ENCODE measurements at places on chromosomes 11 and 22.
A peak's percentile ranks its signal among the peaks of the same experiment; 100 is the strongest.

GRCh38 chr22:22926370-22927195 is 39.0 kb downstream of the IGLL5 start:
- DNase-seq, result no peak

- DNase-seq, result no peak
These were observed 150.9 kb downstream of the CRYBB2 start for GRCh38 chr22:25370322-25370721.

GRCh38 chr11:129620237-129621104 is 195.2 kb upstream of the TMEM45B start:
- no peak for DNase-seq

- DNase-seq, result no peak
These were observed 16.0 kb upstream of the TMA7B start for GRCh38 chr22:39943953-39944872.

- no peak for DNase-seq
These were observed 2.7 kb upstream of the GSTT4 start for GRCh38 chr22:24008022-24008283.

- DNase-seq, result no peak
These were observed 880.6 kb downstream of the NTM start for GRCh38 chr11:132251061-132251460.

GRCh38 chr22:19943082-19944026 is 1.7 kb upstream of the TXNRD2 start:
- DNase-seq, result no peak

GRCh38 chr11:114134870-114135269 is 75.4 kb downstream of the ZBTB16 start:
- DNase-seq, result no peak

- DNase-seq, result no peak
These were observed 6.9 kb downstream of the NFRKB start for GRCh38 chr11:129888451-129888850.

GRCh38 chr22:47802421-47802820 is 1040.0 kb downstream of the TBC1D22A start:
- DNase-seq, result no peak

GRCh38 chr22:49767355-49768062 is 60.2 kb downstream of the BRD1 start:
- DNase-seq, result no peak

- no peak for DNase-seq
These were observed 93.0 kb downstream of the SCN3B start for GRCh38 chr11:123561431-123561800.

DNA sequence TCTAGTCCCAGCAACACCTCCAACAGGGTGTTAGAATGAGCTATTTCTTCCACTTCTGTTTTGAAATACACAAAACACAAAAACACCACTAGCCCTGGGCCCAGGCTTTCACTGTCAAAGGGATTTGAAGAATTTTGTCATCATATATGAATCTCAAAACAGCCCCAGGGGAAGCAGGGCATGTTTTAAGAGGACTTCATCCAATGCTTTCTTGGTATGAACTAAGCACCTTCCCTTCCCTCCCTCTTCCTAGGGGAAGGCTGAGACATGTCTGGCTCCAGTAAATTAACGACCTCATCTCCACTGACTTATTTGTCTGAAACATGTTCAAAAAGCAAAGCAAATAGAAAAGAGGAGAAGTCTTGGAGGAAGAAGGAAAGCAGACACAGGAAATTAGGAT is 75.7 kb upstream of the INCENP start:
- DNase-seq, result no peak

- DNase-seq, result no peak
These were observed 28.5 kb downstream of the MAML2 start for GRCh38 chr11:96314326-96315020.

- DNase-seq, result no peak
These were observed 1564.8 kb upstream of the TENM4 start for GRCh38 chr11:81005595-81005994.

DNA sequence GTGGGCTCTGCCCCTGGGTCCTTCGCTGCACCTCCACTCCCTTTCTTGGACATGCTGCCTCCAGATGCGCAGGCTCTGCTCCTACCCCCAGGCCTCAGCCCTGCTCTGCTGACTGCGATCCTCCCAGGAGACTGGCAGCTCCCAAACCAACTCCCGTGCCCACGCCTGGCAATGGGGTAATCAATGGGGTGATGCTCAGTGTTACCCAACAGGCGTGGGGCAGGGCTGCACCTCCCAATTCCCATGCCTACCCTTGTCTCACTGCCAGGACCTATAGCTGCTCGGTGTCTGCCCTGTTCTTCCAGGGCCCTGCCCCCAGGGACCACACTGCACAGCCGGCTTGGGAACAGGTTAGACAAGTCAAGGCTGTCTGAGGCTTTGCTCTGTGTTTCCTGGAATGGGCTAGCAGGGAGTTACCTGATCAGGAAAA is at the start of gene ALDH3B2:
TSS of gene ALDH3B2 (minus strand) at position 182 of the 430 bp plus-strand sequence. CDS start 7,688 bp downstream, outside the sequence.
- DNase-seq, result no peak

- DNase-seq, result peak; percentile 78
These were observed 12.1 kb upstream of the NFAM1 start for GRCh38 chr22:42444077-42444904.

GRCh38 chr11:91857179-91857578 is 367.4 kb upstream of the FAT3 start:
- no peak for DNase-seq

- DNase-seq, result no peak
These were observed 16.2 kb upstream of the MFRP start for GRCh38 chr11:119362741-119363080.

DNA sequence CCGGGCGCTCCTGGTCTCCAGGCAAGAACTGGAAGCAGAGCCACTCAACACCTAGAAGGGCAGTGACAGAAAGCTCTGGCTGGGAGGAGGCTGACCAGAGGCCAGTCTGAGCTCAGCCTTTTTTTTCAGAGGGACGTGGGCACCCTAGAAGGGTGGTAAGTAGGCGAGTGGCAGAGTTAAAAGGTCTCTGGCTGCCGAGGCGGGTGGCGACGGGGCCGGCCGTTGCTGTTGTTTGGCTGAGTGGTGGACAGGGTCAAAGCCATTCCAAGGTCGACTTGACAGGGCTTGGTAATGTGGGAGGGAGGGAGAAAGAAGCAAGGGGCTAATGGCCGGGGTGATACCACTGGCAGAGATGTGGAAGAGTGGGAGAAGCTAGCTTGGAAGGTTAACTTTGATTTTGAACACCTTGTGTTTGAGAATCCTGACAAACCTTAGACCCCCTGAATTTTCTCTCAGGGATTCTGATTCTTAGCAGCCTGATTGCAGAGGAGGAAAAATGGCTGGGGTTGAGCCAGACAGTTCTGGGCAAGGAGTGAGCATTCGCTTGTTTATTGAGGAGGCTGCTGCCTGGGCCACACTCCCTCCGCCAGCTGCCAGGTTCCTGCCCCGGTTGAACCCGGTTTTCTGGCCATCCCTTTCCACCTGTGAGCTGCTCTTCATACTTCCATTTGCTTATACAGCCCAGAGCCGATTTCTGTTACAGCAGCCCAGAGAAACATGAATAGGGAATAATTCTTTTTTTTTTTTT is 868 bp upstream of the SYCE3 start:
- DNase-seq, result no peak

DNA sequence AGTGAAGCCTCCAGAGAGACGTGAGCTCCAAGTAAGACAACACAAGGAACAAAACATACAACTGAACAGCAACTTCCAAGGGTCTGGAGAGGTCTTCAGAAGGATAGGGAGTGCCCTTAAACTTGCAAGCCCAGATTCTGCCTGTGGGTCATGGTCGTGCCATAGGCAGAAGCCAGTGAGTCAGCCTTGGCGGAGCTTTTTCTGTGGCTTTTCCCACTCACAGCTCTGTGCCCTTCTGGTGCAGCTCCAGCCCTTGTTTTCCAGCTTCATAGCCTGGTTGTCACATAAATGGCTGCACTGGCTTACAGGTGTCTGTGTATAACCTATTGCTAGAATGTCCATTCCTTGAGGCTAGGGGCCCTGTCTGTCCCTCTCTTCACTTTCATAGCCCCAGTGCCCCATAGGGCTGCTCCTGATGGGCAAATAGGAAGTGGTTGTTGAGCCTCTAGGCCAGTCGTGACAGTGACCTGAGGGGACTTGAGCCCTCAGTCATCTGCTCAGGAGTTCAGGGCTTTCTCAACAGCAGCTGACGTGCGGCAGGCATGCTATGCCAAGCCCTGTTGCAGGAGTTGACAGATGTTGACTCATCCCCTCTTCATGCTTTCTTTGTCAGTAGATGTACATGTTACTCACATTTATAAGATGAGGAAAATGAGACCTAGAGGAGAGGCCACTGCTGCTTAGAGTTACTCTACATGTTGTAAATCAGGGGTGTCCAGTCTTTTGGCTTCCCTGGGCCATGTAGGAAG is 7.4 kb downstream of the MED15 start:
- DNase-seq, result no peak

DNA sequence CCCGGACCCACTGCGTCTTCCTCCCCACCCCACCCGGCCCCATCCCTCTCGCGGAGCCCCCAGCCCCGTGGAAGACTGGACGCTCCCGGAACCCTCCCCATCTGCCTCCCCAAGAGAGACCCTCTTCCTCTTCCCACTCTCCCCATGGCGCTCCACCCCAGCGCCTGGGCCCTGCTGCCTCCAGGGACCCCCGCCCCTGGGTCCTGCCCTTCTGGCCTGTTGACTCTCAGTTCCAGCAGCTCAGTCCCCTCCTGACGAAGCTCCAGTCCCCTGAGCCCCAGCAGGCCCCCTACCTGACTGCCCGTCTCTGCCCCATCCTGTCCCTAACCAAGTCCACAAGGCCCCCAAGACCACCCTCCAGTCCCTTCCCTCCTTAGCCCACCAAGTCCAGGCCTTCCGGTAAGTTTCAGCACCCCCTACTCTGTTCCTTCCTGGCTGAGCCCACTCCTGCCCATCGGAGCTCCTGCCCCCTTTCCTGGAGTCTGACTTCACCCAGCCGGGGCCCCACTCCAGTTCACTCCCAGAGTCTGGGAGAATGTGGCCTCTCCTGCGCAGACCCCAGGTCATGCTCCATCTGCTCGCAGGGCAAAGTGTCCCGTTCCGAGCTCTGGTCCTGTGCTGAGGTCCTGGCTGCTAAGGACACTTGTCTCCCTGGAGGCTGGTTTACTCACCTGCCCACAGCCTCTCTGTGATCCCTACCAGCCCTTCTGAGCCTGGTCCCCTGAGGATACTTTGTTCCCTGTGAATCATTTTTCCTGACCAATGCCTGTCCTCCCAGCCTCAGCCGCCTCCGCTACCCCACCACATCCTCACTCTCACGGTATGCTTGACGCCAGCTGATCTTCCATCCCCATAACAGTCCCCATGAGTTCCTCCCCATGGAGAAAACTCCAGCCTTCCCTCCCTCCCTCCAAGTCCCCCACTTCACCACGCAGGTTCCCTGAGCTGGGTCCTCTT is 722 bp downstream of the IFITM10 start:
- no peak for DNase-seq

- DNase-seq, result no peak
These were observed 4.6 kb downstream of the GNB1L start for GRCh38 chr22:19849835-19850762.

- no peak for DNase-seq
These were observed 4.8 kb downstream of the SMTN start for GRCh38 chr22:31085928-31086327.

- DNase-seq, result no peak
These were observed 1048.4 kb downstream of the TBC1D22A start for GRCh38 chr22:47810505-47811500.

DNA sequence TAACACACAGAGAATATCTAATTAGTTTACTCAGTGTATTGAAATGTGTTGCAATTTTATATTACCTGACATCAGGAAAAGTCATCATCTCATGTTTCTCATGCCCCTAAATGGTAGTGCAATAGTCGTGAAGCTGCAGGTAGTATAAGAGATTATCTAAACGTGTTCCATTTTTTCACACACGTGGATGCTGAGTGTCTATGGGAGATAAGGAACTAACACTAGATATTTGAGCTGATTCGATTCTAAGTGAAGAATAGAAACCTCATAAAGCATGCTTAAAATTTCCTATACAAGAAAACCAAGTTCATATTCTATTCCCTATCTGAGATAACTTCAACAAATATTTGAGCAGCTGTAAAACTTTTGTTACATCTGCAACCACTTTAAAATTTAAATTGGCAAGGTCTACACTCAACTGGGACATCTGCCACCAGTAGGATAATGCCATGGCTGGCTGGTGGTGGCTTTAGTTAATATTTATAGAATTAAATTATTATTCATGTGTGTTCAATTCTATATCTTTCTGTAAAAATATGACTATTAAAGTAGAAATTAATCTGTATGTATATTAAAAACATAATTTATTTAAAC is 388.8 kb downstream of the LUZP2 start:
- no peak for DNase-seq

DNA sequence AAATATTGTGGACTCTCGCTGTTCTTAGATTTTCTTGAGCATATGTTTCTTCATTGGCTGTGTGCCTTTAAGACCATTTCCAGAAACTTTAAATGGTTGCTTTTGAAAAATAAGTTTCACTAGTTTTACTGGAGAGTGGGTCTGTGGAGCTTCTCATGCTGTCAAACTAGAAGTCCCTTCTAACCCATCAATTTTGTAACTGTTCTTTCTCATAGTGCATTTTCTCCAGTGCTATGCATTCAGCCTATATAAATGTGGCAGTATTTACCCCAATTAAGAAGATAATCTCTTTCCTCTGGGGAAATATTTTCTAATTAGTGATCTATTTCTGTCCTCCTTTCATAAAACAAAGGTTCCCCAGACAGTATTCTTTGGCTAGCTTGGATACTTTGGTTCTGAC is 97.9 kb upstream of the RRM1 start:
- DNase-seq, result no peak

GRCh38 chr11:109514313-109515018 is 92.5 kb downstream of the C11orf87 start:
- DNase-seq, result no peak

DNA sequence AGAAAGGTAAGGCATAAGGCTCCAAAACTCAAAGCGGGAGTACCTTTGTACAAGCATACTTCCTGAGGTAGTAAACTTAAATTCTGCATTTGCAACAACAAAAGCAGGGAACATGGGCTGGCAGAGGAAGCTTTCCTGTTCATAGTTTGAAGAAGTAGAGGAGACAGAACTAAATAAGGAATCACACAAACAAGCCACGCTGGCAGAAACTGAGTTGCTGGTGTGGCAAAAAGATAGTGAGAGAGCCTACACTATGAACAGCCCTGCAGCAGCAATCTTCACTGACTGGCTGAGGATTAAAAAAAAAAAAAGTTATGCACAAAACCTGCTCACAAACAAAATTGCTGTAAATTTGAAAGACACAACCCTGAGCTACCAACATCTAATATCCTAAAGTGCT is 46.5 kb downstream of the FCHSD2 start:
- DNase-seq, result no peak

All from activated naive CD8-positive, alpha-beta T cell treated with anti-CD3 and anti-CD28 coated beads for 36 hours (primary cell).